ENCODE measurements at places on chromosomes 2 and 18.

- DNase-seq: no peak
Measured at GRCh38 chr2:207066791-207067460, 98.8 kb downstream of the KLF7 start.

DNA sequence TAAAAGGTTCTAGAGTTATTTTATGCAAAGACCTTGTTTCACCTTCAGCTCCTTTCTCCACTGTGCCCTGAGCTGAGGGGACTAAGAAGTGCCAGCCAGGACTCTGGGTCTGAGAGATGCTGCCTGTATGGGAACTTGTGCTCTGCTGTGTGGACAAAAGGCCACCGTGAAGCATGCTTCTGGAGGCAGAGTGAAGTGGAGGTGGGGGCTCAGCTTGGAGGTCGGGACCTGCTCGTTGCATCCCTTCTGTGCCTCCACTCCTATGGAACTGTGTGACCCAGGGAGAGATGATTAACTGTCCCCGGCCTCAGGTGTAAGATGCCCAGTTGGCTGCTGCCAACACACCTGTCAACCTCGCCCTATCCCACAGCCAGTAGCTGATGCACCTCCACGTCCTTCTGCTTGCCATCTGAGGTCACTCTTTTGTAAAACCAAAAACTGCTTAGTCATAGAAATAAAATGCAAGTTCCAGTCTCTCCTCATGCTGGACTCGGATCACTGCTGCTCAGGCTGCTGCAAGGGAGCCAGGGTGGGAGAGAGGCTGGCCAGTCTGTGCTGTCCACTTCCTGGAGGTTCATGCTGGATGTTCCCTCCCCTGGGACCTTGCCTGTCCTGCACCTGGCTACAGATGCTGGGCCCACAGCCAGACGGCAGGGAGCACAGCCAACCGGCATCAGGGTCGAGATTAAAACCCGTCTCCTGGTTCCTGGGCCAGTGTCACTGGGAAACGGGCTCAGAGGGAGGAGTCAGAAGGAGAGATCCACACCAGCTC is 113.2 kb downstream of the ACKR3 start:
- no peak for DNase-seq

DNA sequence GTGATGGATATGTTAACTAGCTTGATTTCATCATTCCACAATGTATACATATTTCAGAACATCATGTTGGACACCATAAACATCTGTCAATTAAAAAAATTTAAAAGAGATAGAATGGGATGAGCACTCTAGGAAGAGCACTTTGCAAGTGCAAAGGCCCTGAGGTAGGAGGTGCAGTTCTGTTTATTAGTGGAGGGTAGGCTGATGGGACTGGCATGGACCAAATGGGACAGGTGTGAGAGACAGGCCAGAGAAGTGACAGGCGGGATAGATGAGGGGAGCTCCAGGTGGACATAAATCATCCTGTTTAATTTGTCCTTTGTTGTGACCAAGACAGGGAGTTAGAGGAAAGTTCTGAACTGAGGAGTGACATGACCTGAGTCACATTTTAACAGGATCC is 477.9 kb downstream of the TSN start:
- DNase-seq: no peak

- DNase-seq: no peak
Measured at GRCh38 chr2:233074106-233074505, 14.0 kb downstream of the INPP5D start.

DNA sequence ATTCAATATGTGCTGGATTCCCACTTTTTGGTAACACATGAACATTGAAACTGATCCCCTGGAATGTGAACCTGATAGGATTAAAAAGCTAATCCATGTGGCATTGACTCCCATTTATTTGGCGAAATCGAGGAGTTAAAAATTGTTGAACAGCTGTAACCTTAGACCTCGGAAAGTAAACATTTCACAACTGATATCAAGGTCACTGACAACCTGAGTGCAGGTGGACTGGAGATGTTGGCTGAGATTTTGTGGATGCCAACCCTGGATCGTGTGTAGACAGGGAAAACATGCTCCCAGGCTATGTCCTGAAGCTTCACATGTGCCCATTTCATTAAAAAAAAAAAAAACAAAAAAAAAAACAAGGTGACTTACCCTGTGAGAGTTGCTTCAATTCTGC is 204.8 kb downstream of the SETBP1 start:
- no peak for DNase-seq

DNA sequence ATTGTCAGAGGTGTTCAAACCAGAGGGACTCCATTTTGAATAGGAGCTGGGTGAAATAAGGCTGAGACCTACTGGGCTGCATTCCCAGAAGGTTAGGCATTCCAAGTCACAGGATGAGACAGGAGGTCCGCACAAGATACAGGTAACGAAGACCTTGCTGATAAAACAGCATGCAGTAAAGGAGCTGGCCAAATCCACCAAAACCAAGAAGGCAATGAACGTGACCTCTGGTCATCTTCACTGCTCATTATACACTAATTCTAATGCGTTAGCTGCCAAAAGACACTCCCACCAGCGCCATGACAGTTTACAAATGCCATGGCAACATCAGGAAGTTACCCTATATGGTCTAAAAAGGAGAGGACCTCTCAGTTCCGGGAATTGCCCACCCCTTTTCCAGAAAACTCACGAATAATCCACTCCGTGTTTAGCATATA is 10.6 kb downstream of the SH3YL1 start:
- DNase-seq: no peak

GRCh38 chr18:11997466-11997865 is 16.2 kb downstream of the IMPA2 start:
- no peak for DNase-seq

DNA sequence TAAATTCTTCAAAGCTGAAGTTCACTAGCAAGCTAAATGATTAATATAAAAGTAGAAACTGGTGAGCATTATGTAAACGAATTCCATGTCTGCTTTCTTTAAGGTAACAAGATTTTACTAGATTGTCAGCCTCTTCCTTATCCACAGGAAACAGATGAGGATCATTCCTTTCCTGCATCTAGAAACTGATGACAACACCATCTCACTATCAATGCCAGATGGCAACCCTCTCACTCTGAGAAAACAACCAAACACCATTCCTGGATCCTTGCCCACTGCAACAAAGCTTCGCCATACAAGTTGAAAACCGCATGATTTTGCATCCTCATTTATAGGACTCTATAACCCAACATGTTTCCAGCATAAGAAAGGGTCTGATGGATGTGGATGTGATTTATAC is 122.9 kb downstream of the ZNF521 start:
- no peak for DNase-seq

- no peak for DNase-seq
Measured at GRCh38 chr18:66107546-66107945, 356.7 kb downstream of the CDH7 start.

DNA sequence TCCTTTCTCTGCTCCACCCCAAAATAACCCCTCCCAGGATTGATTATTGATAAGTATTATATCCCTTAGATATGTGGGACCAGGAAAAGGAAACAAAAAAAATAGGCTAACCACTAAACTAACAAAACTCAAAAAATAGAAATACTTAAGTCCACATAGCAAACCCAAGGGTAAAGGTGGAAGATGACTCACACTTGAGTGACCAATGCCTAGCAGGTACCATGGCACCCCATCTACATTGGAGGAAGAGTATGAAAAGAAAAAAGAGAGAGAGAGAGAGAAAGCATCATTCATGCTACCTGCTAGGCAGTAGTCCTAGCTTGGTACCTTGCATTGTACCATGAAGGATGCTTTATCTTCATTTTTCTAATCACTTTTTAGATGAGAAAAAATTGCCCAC is 6.3 kb downstream of the EXOC6B start:
- no peak for DNase-seq

DNA sequence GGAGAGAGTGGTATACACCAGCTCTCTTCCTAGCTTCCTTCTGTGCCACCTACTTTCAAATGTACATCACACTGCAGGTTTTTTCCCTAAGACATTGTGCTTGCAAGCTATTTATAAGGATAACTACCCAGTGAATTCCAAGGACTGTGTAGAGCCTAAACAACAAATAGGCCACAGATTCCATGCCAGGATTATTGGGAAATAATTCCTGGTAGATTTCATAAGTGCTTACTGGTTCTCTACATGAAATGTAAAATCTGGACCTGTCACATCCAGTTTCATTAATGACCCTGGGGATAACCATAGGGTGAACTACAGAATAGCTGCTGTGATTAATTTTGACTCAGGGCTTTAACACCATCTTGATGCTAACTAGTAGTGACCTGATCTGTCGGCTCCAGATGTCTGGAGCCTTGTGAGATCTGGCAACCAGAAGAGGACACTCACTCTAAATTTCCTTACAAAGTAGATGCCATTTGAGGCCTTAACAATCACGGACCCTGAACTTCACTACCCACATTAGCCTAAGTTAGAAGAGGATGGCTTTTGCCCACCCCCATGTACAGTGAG is 34.3 kb upstream of the LGALSL start:
- DNase-seq: no peak

DNA sequence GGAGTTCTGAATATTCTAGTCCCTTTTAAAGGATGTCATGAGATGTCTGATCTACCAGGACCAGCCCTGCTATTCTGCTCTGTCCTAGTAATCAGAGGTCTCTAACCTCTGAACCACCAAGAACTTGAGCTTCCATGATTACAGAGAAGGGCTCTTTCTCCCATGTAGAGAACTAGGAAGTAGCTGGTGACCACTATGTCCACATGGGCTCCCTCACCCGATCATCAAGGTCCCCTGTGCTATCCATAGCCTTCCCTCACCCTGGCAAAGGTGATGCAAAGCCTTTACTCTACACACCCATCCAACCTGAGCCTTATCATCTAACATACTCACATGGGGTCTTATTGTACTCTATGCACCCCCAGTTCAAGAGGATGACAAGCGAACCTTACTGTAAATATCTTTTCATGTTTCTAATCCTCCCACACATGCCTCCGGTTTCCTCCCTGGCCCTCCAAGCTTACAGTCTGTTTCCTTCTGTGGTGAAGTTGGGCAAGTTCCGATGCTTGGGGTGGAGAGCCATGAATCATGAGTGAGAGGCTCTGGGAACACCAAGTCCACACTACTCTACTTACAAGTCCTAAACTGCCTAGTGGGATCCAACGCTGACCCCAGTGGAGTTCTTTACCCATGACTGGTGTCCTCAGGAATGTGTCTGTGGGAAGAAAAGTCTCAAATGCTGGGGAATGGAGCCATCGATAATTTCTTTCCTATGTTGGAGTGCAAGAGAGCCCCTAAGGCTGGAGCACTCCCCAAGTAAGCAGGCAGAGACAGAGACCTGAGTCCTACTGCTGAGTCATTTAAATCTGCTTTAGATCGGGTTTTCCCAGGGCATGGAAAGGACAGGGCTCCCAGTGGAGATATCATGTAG is 73.3 kb upstream of the KLF7 start:
- DNase-seq: no peak

- no peak for DNase-seq
Measured at GRCh38 chr18:35923939-35924684, 48.4 kb upstream of the RMP24 start.

GRCh38 chr18:69814861-69815385 is 132.8 kb downstream of the CD226 start:
- no peak for DNase-seq

DNA sequence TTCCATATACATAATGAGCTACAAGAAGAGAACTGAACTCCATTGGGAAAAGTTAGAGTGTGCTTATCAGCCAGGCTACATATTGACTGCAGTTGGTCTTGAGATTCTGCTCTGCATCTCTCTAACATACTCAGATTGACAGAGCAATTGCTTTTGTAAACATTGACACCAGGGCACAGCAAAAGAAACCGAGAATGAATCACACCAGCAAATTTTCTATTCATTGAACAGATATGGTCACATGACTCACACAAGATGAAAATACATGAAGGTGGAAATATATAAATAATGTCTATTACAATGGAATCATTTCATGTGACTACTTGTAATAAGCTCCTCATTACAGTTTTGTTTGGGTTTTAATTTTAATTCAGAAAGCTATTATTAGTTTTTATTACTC is 691.9 kb upstream of the TMEFF2 start:
- no peak for DNase-seq

- DNase-seq: no peak
Measured at GRCh38 chr18:10316778-10317177, 137.7 kb upstream of the APCDD1 start.

DNA sequence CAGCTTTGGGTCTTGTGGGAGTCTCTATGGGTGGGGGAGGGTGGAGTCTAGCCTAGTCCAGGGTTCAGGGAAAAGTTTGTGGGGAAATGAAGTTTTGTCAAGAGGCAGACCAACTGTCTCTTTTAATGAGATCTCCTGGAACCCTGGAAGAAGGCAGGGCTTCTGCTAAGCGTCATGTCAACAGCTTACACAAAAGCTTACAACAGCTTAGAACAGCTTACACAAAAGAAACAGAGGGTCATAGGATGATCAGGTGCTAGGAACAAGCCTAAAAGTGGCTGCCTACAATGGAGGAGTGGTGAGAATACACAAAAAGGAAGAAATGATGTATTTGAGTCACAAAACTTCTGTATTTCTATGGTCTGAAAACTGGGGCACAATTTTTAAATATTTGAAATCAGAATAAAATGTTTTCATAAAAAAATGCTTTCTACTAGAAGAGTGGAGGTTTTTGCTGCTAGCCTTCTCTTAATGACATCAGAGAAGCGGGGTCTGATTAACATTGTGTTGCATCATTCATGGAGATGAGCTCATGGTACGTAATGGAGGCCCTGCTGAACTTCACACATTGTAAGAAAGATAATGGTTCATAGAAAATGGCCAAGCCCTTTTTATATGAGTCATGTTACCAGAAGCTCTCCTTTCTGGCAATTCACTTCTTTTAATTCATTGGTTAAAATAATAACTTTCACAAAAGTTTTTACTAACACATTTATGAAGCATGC is 351.0 kb downstream of the PIK3C3 start:
- no peak for DNase-seq

DNA sequence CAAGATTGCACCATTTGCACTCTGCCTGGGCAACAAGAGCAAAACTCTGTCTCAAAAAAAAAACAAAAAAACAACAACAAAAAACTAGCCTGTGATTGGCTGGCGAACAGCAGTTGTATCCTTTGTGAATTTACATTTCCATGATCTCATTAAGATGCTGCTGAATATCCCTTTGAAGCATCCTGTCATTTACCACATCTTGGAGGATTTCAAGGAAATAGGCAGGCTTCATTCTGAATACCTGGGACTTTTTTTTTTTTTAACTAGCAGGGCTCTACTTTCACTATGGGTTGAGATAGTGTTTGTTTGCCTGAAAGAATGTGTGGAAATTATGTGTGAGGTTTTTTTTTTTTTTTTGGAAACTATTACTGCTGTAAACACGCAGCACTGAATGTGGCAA is 49.6 kb upstream of the RPL31 start:
- DNase-seq: no peak

Measured in hippocampal formation (tissue), 2 donors.